CD4-positive, alpha-beta T cell treated with Interleukin-4 for 4 hours (primary cell): ENCODE measurements at places on chromosomes 7 and 10.

DNA sequence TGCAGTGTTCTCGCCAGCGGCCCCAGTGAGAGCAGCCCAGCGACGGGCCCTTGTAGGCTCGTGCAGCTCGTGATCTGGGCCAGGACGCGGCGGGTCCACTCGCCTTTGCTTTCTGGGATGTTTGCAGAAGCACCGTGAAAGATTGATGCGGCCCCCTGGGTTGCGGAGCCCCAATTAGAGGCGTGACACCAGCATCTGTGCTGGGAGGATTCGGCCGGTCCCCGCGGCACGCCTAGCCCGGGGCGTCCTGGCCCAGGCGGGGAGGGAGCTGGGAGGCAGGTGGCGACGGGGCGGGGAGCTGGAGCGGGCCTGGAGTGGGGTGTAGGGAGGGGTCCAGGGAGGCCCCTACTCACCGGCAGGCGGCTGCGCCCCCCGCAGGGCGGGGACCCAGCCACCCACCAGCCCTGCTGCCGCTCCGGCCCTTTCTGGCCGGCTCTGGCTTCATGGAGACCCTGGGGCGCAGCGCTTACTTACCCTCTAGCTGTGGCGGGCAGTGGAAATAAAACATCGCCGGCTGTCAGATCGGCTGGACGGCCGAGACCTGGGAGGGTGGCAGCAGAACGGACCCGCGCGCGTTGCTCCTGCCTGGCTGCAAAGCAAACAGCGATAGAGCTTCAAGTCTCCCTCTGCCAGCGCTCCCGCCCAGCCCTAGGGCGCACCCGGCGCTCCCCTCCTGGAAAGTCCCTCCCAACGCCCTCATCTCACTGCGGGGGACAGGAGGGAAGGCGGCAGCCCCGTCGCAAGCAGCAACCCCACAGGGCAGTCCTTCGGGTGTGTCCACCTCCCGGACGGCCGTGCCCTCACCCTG lies 752 bp downstream of the DRGX start:
- no peak for DNase-seq

DNA sequence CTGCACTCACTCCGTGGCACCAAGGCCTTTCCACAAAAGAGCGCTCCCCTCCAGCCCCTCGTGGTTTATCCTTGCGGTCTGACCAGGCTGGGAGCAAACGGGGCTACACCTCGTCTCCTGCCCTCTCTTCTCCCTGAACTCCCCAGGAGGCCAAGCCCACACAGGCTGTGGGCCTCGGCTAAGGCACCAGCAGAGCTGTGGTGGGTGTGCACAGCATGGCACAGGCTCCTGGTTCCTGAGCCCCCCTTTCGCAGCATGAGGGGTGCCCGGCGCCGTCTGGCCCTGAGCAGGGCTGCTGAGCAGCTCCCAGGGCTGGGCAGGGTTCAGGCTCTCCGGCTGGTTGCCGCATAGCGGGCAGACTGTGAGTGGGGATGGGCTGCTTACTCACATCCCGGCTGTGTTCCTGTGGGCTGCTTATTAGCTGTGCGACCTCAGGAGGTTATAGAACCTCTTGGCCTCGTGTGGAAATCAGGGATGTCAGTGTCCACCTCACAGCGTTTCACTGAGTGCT lies 90.4 kb downstream of the ZMIZ1 start:
- no peak for DNase-seq

DNA sequence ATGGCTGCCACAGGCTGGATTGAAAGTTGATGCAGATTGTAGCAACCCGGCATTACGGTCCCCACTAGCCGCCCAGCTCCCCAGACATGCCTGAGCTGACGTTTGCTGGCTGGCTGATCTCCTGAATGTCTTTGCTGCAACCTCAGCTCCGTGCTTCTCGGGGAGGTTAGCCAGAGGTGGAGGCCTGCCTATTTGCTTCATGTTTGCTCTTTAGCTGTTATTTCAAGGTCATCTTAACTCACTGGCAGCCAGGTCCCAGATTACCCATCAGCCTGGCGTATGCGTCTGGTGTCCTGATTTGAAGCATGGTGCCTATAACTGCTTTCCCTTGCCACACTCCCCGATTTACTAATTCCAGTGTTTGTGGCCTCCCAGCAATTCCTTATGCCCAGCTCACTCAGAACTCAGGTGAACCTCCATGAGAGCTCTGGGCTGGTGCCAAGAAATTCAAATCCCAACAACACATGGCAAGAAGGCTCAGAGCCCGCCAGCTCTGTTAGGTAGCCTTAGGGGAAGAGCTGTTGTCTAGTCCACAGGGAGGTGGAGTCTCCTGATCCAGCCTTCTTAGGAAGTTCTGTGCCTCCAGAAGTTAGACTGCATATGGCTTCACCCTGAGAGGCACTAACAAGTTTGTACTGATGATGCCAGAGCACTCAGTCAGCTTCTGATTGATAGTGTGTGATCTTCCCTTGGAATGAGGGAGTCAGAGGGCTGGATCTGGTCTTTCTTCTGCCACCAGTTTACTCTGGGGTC lies 69.7 kb upstream of the EXOC4 start:
- no peak for DNase-seq

DNA sequence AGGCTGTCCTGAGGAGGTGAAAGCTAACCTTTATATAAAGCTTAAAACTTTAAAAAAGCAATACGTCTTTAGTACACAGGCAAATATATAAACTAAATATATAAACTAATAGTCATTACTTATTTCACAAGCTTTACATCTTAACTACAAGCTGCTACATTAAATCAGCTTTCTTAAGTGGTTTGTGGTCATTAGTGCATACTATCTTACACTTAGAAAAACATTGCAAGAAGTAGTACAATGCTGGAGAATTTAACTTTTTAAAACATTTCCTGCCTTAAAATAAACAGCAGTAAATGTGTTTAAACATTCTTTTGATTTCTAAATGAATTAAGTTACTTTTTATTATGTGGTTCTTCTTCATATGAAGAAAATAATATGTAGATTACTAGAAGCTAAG lies 36.3 kb downstream of the MET start:
- no peak for DNase-seq

- no peak for DNase-seq
These were observed 79.5 kb downstream of the EEPD1 start for GRCh38 chr7:36232555-36232954.

DNA sequence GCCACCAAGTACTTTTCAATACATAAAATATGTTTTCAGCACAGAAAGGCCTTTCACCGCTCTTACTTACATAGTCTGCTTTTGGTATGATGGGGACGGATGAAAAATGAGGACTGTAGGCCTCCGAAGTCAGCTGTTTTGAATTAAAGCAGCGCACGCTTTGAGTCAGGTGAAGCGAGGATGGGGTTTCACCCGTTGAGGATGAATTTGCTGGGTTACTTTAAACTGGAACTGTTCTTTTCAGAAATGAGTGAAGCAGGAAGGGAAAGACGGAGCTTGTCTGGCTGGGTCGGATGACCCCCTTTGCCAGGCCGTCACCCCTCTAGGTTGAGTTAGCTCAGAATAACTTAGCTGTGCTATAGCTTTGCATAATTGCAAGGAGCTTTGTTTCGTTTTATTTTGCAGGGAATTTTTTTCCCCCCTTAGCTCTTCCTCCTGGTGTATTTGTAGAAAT lies 40.0 kb downstream of the CUX1 start:
- no peak for DNase-seq

DNA sequence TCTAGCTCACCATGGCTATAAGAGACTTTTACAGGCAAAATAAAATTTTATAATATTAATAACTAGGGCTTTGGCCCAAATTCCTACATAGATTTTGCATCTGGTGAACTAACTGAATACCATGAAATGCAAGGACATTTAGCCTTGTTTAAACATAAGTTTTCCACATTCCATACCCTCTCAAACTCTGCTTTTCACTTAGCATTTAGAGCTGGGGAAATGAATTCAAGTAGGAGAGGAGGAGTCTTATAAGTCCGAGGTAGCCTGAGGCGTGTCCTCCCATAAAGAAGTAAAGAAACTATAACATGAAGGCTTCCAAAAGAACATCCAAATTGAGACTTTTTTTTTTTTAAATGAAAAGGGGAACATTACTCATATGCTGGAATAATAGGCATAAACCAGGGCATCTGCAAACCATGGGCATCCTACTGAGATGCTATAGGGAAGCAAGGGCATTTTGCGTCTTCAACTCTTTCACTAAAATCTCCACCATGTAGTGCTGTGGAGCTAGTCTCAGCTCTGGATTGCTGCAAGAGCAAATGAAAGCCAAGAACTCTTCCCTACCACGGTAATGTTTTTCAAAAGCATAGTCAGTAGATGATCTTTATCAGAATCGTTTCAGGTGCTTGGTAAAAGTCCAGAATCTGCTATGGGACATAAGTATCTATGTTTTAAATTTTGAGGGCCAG lies 79.1 kb downstream of the PALS2 start:
- no peak for DNase-seq
